CD14-positive monocyte (primary cell): ENCODE measurements at places on chromosomes 12 and 14.

GRCh38 chr12:31772685-31773222, 43.9 kb upstream of the AMN1 start:
- DNase-seq: no peak

DNA sequence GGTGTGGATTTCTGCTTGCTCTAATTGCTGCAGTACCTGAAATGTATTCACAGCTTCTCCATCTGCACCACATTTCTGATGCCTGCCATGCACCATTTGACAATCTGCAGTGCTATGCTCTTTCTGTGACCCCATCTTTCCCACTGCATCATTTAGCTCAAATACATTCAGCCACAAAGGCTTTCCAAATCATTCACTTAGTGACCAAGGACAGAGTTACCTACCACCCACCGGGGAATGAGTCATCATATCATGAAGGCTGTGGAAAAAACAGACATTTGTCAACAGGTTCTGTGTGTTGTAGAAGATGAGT, 465.5 kb upstream of the ATP2B1 start:
- no peak for DNase-seq

- DNase-seq: no peak
These were observed 1.2 kb upstream of the WDR20 start for GRCh38 chr14:102138535-102138934.

DNA sequence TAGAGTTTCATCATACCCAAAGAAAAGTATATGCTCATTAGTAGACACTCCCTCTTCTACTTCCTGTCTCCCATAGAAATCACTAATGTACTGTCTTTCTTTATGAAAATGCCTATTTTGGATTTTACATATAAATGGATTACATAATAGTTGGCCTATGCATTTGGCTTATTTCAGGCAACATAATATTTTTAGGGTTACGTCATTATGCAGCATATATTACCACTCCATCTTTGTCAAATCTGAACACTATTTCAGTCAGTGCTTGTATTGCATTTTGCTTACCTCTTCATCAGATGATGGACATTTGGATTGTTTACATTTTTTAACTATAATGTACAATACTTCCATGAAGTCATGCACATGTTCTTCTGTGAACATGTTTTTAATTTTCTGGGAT, 1406.1 kb downstream of the LRFN5 start:
- DNase-seq: no peak

- DNase-seq: no peak
These were observed 198.2 kb downstream of the CHST11 start for GRCh38 chr12:104654665-104655609.

GRCh38 chr12:73274976-73275375, 1002.8 kb downstream of the TRHDE start:
- DNase-seq: no peak

DNA sequence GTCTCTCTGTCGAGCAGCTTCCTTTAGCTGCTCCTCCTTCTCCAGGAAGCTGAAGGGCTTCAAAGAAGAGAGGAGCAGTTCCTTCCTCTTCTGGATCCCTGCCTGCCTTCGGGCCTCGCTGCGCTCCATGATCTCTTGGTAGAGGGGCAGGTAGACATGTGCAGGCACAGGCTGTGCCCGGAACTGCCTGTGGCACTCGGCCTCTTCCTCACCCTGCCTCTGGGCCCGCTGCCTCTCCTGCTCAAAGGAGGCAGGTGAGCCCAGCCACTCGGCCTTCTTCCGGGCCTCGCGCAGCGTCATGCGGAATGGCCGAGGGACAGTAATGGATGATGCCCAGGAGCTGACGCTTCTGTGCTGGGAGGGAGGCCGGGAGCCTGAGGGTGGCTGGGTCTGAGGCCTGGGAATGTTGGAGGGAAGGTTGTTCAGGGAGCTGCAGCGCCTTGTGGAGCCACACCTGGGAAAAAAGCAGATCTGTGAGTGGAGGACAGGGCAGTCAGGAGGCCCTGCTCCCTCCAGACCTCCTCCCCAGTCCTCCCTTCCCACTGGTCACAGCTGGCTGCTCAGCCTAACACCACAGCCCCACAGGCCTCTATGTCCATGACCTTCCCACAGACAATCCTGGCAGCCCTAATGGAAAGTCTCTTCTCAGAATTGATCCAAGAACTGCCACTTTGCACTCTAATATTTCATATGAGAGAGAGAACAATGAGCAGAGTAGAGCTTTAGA, 5.3 kb downstream of the FAM161B start:
- DNase-seq: no peak

- no peak for DNase-seq
These were observed 38.2 kb upstream of the INF2 start for GRCh38 chr14:104650981-104651875.

DNA sequence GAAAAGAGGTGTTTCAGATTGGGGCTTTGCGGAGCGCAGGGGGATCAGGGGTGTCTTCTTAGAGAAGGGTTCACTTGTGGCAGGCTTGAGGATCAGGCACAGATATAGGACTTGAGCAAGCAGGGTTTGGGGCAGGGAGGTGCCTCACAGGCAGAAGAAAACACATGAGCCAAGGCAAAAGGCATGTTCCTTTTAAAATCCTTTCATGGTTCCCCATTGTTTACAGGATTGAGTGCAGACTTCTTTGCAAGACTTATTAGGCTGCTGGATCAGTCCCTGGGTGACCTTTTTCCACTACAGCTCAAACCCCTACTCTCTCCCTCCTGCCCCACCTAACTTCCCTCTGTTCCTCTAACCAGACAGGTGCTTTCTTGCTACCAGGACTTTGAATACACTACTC, 19.7 kb downstream of the HSPB8 start:
- no peak for DNase-seq

- no peak for DNase-seq
These were observed 5.8 kb downstream of the TROAP start for GRCh38 chr12:49328816-49329215.

DNA sequence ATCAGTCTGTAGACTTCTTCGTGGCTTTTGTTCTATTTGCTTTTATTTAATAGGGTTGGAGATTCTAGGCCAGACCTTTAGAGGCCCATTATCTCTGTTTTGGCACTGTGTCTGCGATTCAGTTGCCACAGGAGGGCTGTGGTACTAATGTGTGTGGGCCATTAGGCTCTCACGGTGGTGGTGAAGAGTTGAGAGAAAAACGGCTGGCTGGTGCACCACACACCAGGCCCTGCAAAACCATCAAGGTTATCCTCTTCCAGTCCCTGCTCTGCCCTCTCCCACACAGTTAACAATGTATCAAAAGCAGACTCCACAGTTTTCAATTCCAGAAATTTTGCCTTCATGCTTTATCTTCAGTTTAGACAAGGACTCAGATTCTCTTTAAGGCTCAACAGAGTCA, 97.7 kb downstream of the MYF5 start:
- no peak for DNase-seq

GRCh38 chr14:22422238-22422637, 166.8 kb downstream of the DAD1 start:
- DNase-seq: peak; percentile 15

DNA sequence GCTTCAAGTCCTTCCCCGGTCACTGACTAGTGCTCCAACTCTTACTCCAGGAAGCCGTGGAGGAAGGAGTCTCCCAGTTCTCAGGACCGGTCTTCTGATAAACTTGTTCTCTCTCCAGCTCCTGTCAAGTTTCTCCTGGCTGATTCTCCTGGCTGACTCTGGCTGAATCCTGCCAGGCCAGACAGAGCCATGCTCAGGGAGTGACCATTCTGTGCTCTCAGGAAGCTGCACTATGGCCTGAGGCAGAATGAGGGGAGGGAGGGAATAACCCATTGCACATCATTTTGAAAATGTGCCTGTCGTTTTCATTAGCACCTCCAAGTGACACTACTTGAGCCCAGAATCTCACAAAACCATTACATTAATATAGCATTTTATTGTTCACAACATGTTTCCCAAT, 80.8 kb downstream of the IFNG start:
- DNase-seq: no peak

- DNase-seq: no peak
These were observed 38.6 kb downstream of the FBXO34 start for GRCh38 chr14:55309761-55310365.

DNA sequence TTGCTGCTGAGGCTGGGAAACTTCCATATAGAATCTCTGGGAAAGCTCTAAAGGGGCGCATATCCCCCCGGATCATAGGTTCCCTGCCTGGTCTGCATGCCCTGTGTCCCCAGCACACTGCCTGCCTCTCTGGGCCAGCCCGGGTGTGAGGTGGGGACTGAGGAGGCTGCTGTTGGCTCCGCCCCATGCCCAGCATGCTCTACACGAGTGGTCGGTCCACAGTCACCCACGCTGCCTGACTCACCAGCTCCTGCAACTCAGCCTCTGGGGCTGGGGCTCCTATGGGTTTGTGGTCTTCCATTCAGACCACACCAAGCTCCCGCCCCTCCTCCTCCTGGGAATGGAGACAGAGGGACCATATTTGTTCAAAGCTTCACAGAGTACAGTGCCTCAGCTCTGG, 88.5 kb upstream of the ANO2 start:
- no peak for DNase-seq

GRCh38 chr12:133202493-133203343, 21.4 kb downstream of the ZNF268 start:
- DNase-seq: no peak

- DNase-seq: no peak
These were observed 357.5 kb downstream of the FSCB start for GRCh38 chr14:44149597-44149996.

DNA sequence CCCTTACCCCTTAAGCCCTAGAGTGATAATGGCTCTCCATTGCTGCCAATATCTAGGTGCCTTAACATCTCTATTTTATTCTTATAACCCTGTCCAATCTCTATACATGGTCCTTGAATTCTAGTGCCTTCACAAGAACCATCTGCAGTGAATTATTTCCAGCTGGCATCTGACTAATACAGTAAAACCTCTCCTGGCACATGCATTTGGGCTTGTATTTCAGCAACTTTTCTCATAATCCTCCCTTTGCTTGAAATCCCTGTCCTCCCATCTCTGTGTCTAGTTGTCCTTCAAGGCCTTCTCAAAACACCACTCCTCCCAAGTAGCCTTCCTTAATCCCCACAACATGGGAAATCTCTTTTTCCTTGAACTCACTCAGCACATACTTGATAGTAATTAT, 14.2 kb upstream of the HMGA2 start:
- no peak for DNase-seq

- no peak for DNase-seq
These were observed 54.4 kb downstream of the IQSEC3 start for GRCh38 chr12:120951-121350.

DNA sequence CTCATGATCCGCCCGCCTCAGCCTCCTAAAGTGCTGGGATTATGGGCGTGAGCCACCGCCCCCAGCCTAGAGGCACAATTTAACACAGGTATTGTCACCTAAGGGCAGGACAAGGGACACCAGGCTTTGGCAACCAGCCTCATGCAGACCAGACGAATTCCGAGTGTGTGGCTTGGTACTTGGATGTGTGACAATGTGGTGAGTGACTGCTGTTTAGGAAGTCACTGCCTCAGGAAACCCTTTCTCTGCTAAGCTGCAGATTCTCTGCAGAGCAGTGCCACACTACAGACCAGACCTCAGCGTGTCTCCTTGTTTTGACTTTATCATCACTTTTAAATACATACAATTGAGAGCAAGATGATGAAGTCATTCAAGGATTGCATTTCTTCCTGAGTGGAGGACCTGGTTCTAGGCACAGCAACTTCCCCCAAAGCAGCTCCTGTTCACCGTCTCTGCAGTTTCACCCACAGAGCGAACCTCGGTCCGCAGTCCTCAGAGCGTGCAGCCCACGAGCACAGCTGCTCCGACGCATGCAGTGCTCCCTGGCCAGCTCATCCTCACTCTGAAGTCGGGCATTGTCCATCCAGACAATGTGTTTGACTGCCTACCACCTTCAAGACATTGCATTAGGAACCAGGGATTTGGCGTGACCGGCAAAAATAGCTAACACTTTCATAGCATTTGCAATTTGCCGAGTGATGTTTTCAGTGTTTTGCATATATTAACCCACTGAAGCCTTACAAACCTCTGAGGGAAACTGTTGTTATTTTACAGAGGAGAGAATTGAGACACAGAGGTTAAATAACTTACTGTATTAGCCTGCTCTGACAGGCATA, 235.2 kb downstream of the CHST11 start:
- peak; percentile 19 for DNase-seq

- no peak for DNase-seq
These were observed 117.2 kb downstream of the TTC7B start for GRCh38 chr14:90699016-90699415.

DNA sequence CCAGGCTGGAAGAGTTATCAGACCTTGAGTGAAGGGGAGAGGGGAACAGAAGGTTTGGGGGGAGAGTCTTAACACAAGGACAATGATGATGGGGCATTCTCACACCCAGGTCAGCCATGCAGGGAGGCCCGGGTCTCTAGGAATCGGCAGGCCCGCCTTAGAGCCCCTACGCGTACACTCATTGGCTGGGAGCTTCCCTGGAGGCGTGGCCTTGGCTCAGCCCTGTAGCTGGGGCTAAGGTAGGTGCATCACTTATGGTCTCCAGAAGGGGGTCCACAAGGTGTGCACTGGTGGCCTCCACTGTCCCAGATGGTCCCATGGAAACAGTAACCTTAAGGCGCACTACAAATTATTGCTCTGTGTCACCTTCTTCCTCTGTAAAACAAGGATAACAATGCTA, 660.1 kb downstream of the MED13L start:
- no peak for DNase-seq

- no peak for DNase-seq
These were observed 15.7 kb upstream of the CRY1 start for GRCh38 chr12:107108995-107109508.

DNA sequence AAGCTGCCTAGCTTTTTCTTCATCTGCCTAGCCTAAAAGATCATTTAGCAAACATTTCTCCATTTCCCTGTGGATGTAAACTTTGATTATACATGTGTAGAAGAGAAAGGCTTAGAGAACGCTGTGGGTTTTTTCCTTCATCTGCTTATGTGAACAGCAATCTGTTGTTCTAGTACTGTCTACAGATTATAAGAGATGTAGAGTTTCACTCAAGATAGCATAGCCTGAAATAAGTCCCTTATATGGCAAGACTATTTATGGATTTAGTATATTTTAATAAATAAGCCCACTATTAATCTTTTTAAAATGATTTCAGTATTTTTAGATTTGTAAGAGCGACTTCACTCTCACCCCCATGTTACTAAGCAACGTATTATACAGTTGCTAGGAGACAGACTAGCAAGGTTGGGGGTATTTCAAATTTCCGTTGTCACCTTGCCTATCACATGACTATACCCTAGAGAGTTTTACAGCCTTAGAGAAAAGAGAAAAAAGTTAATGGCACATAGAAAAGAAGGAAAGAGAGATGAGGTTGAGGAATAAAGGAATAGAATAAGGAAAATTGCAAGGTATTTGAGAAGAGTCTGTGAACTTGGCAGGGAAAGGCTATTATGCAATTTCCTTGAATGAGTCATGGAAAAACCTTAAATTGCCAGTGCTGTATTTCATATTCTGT, 12.2 kb upstream of the TUBA1A start:
- peak; percentile 80 for DNase-seq

- no peak for DNase-seq
These were observed 451.8 kb downstream of the ATP23 start for GRCh38 chr12:58393152-58393551.
